ENCODE measurements at places on chromosomes 2 and 18.

- DNase-seq: no peak
These were observed 44.8 kb downstream of the NAB1 start for GRCh38 chr2:190693533-190694232.

DNA sequence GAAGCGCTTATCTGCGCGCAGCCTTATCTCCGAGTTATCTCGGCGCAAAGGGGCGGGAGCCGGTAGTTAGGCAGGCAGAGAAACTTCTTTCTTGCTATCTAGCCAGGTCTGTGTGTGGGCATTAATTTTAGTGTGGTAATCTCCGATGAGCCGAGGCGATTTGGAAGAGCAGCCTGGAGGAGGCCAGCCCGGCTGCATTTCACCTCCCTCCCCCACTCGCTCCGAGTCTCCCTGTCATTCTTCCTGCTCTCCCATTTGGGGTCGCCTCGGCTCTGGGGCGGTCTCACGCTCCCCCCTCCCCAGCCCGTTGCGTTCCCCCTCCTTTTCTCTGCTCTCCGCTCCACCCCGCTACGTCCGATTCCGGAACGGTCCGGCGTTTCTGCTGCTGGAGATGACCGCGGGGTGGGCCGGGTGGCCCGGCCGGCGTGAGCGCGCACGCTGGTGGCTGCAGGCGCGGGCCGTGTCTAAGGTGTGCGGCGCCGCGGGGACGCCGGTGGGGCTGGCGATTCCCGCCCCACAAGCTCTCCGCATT, 566 bp downstream of the GATA6 start:
- no peak for DNase-seq

GRCh38 chr2:188456114-188456909, 164.6 kb downstream of the GULP1 start:
- no peak for DNase-seq

GRCh38 chr2:133788386-133788785, 220.1 kb upstream of the NCKAP5 start:
- DNase-seq: no peak

DNA sequence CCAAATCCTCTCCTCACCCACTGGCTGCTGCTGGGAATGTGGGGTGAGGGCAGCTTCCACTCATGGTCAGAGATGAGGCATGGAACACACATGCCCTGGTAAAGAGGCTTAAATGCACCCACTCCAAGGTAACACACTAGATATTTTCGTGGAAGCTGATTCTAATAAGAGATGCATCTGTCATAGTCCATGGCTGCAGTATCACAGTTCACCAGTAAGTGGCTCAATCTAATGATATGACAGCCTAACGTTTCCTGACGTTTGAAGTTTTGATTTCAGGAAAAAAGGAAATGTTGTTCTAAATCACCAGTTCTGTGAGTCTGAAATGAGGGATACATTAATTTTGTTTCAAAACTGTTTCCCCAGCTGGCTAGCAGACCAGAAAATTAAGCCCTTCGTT, 38.2 kb downstream of the LCT start:
- DNase-seq: no peak

DNA sequence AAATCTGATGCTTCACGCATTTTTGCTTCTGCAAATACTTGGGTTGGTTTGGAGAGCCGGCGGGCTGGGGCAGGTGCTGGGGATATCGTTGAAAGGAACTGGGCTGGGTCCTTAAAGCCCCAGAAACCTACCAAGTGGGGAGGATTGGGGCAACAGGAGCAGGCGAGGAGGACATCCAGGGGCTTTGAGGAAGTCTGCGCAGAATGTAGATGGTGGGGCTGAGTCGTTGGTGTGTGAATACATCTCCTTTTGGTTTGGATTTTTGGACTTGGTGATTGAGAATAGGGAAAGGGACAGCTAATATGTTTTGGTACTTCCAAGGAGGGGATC, 1.1 kb downstream of the DCC start:
- no peak for DNase-seq

GRCh38 chr2:74845217-74845751, 11.4 kb downstream of the HK2 start:
- peak; percentile 84 for DNase-seq

DNA sequence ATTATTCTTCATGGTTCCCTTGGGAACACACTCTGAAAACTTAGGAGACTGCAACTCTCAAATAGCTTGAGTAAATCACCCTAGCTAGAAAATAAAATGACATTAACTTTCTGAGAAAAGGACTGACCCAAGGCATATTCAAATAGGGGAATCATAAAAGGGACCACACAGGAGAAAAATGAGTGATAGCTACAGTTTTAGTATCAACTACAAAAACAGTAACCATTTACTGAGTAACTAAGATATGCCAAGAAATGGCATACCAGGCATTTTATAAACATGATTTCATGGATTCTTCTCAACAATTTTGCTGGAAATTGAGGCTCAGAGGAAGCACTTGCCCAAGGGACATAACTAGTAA, 84.5 kb downstream of the AFF3 start:
- no peak for DNase-seq

- DNase-seq: no peak
These were observed 222.0 kb downstream of the LDLRAD4 start for GRCh38 chr18:13440277-13441248.

- DNase-seq: no peak
These were observed 11.4 kb downstream of the TMEM182 start for GRCh38 chr2:102773149-102773705.

DNA sequence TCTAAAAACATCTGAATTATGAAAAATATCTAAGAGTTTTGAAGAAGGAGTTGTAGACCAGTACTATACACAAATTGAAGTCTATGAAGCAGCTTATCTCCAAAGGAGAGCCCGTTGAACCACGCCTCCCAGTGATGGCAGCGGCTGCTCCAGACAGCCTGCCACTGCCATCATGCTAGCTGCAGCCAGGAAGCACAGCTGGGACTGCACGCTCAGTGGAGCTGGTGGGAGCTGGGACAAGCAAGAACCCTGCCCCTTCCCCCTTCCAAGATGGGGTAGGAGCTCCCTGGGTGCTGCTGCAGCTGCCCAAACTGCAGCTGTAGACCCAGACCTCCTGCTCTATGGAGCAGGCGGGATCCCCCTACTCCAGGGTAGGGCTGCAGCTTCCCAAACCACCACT, 124.7 kb upstream of the SPATS2L start:
- no peak for DNase-seq

GRCh38 chr2:233179848-233180366, 71.6 kb upstream of the ATG16L1 start:
- DNase-seq: no peak

DNA sequence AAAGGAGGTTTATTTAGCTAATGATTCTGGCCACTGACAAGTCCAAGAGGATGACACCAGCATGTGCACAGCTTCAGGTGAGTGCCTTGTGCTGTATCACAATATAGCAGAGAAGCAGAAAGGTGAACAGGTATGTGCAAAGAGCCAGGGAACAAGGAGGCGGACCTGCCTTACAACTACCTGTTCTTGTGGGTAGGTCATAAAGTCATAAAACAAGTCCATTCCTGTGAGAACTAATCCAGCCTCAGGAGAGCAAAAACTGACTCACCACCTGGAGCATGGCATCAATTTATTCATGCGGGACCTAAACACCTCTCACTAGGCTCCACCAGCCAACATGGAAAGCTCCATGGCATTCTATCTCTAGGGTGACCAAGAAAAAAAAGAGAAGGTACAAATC, 234.2 kb downstream of the ASXL3 start:
- peak; percentile 37 for DNase-seq

- peak; percentile 69 for DNase-seq
These were observed 1.5 kb downstream of the PXDN start for GRCh38 chr2:1742681-1743395.

GRCh38 chr2:3958969-3959368, 255.6 kb downstream of the DCDC2C start:
- no peak for DNase-seq

GRCh38 chr2:195559431-195559914, 97.6 kb upstream of the SLC39A10 start:
- DNase-seq: no peak

GRCh38 chr2:151796774-151797173, 31.4 kb downstream of the ARL5A start:
- no peak for DNase-seq

DNA sequence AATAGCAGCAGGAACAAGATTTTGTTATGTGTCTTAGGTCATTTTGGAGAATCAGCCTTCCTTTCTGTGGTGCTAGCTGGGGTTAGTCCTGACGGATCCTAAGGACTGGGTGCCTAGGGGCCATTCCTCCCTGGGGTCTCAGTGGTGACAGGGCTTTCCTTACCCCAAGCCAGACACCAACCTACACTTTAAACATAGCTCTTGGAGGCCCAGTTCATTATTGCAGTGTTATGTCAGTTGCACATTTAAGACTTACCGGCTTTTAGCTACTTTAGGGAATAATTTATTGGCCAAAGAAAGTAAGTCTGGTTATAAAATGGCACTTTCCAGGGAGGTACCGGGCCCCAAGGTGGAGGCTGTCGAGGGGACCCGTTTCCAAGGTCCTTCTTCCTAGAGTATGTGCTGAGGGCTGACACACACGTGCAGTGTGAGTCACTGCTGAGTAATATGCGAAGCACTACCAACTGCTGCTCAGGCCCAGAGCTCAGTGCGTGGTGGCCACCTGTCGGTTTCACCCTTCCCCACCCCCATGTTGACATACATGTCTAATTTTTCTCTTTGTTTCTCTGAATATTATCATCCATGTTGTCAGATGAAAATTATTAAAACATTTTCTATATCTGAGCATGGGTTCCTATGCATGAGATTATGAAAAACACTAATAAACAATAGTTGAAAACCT, 37.0 kb upstream of the GRHL1 start:
- no peak for DNase-seq

- DNase-seq: no peak
These were observed 15.0 kb downstream of the INPP4A start for GRCh38 chr2:98459496-98460175.

GRCh38 chr2:182915369-182916326, 49.2 kb upstream of the FRZB start:
- DNase-seq: no peak

DNA sequence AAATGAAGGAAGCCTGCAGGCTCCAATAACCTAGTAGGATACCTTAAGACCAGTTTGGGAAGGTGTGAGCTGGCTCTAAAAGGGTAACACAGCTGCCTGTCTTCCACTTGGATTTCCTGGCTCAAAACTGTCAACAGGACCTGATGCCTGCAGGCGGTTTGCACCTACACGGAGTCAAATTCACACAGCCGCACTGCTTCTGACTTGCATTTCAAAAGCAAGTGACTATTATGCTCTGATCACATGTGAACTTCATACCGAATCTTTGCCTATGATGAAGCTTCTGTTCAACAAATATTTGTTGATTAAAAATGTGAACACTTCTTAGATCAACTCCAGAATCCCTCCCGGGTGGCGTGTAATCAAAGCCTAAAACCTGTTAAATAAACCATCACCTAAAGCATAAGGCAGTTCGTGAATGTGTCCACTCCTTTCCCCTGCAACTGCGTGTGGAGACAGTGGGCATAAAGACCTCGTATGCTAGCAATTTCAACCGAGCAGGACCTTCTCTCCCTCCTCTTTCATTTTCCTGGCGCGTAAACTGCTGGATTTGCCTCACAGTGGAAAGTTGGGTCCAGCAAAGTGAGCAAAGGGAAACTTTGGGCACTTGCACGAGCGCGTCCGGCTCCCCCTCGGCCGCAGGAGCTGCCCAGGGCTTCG, 784 bp downstream of the CRACDL start:
- DNase-seq: no peak

- peak; percentile 46 for DNase-seq
These were observed 2.1 kb downstream of the PUM2 start for GRCh38 chr2:20348542-20348941.

- no peak for DNase-seq
These were observed 28.9 kb downstream of the SPIRE1 start for GRCh38 chr18:12628706-12629702.

GRCh38 chr18:70429847-70430500, 141.1 kb downstream of the SOCS6 start:
- no peak for DNase-seq

DNA sequence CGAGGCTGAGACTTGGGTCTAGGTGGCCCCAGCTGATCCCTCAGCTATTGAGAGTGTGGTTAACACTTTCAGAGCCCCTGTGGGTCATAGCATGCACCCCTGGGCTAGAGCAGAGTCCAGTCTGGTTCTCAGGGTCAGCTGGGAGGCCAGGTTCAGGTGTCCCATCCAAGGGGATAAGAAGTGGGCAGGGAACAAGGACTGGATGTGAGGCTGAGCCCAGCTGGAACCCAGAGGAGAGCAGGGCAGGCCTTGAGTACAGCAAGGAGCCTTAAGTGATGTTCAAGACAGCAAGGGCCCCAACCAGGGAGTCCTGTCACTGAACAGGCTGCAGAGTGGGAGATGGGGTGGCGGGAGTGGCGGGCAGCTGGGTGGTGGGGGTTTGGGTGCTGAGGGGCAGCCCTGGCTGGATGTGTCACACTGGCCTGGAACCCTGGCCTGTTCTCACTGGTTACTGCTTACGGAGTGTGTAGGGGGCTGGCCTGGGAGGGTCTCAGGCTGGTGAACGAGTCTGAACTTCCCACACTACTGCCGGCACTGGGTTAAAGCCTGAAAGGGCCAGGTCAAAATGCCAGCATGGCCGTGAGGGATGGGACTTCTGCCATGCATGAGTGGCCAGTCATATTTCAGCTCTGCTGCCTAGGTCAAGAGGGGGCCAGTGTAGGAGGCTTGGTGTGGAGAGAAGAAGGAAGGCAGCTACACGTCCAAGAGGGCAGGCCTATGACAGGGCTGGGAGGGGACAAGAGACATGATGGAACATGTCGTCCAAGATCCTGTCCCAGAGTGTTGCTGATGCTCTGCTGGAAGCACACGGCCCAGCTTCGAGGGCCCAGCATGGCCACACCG, 13.6 kb downstream of the TMEM185B start:
- peak; percentile 31 for DNase-seq

GRCh38 chr2:112787729-112788393, 3.6 kb upstream of the IL1A start:
- no peak for DNase-seq

GRCh38 chr18:52499644-52500043, 159.6 kb downstream of the DCC start:
- DNase-seq: no peak

GRCh38 chr2:146317959-146318358, 1526.9 kb upstream of the ACVR2A start:
- DNase-seq: no peak

GRCh38 chr2:39701137-39701536, 35.4 kb downstream of the TMEM178A start:
- no peak for DNase-seq

GRCh38 chr2:101135412-101136296, 15.5 kb downstream of the TBC1D8 start:
- DNase-seq: no peak

DNA sequence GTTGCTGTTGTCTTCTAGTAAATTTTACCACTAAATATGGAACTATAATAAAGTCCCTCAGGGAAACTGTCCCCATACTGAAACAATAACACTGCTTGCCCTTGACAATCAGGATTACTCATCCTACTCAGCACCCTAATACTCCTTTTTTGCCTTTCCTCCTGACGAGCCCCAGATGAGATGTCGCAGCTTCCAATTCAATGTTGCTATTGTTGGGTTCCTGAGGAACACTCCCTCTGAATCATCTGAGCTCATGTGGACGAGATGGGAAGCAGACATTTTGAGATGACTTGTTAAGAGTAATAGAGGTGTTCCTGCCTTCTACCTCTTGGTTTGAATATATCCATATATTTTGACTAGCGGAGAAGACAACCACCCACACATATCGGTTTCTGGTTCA, 187.8 kb upstream of the FAM98A start:
- DNase-seq: no peak
